ENCODE measurements at places on chromosomes 1 and 21.

- peak; percentile 64 for DNase-seq
These were observed 180.2 kb upstream of the MAP1LC3C start for GRCh38 chr1:242178924-242179708.

DNA sequence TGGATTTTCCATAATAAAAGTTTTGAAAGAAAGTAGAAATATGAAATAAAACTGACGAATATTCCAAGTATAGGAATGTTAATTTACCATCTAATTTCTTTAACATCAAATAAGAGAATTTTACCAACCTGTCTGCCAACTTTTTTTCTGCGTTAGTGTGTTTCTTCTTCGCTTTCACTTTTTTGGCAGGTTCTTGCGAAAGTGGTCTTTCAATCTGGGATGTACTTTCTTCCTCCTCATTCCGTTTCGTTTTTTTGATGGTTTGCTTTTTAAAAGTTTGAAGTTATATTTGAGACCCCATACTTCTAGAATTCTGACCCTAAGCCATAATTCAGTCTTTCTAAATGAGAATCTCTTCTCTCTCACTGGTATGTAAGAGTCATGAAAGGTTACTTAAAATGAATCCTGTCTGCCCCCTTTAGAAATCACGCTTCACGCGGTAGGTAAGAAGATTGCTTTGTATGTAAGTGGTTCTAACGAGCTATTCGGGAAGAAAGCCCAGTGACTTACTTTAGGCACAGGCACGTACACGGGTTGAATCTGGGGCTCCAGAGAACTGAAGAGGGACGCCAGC, 580 bp downstream of the RBM34 start:
- DNase-seq = no peak

DNA sequence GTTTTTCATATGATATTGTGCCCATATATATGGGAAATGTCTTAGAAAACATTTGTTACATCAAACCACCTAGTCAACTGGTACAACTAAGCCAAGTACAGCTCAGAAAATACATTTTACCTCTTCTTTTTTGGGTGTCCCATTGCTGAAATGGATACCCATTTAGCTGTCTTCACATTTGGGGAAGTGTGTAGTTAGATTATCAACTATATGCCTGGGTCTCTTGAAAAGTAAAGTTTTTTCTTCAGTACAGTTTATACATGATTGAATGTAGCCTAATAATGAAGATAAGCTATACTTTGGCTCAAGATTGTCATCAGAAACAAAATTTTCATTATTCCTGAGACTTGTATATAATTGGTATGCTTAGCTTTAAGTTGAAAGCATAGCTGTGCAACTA, 2.0 kb downstream of the AGO3 start:
- DNase-seq = no peak

DNA sequence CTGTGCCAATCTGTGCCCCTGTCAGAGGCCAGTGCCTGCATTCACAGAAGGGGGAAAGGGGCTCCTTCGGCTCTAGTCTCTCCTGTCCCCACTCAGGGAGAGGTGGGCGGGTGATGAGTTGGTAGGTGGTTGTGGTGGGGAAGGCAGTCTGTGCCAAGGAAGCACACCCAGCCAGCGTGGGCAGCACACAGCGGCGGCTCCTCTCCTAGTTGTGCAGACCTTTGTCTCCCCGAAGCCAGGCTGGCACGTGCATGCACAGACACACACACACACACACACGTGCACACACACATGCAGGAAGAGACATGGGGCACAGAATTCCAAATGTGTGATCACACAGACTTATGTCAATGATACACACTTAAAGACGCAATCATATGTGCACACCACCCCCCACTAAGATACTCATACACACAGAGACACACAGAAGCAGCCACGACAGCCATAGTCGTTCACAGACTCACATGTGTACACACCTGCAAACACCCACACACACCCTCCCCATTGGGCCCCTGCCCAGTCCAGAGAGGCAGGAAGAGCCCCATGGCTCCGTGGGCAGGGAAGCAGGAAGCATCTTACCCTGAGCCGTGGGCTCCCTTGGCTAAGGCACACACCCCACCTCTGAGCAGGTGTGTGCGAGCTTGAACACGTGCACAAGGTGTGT, 16.4 kb downstream of the RIMS3 start:
- no peak for DNase-seq

- no peak for DNase-seq
These were observed 123.2 kb downstream of the DPYD start for GRCh38 chr1:97797403-97798183.

GRCh38 chr1:112589766-112590165, 29.2 kb downstream of the ST7L start:
- DNase-seq = no peak

- no peak for DNase-seq
These were observed 59.7 kb downstream of the MATN1 start for GRCh38 chr1:30663596-30664091.

- DNase-seq = no peak
These were observed 189.3 kb upstream of the NRIP1 start for GRCh38 chr21:15254111-15254510.

- DNase-seq = no peak
These were observed 9.6 kb downstream of the TRIM11 start for GRCh38 chr1:228396770-228397662.

DNA sequence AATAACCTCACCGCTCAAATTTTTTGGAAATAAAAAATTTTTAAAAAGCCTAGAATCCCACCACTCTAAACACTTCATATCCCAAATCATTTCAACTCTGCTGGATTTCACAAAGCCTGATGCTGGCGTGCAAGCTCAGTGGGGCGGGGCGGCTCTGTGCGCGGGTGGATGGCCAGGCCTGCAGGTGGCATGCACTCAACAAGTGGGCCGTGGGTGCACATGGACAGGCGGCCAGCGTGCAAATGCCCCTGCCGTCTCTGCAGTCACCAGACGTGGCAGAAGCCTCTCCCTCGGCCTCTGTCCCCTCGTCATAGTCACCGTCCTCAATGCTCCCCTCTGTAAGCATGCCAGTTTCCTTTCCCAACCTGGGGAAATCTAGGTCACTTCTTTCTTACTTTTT, 6.6 kb upstream of the PDE9A start:
- no peak for DNase-seq

DNA sequence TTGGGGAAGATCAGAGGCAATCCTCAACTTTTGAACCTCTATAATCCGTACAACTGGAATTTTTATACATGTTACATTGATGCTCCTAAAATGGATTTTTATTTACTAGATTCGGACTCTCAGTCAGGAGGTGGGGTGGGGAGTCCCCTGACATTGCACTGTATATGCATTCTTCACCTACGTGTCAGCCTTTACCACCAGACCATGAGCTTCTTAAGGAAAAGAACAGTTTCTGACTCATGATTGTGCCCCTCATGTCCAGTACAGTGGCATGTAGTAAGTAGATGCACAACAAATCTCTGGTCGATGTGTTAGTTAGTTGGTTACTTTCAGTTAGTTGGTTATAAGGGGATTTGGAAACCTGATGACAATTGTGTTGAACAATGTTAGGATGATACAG, 15.4 kb downstream of the LPAR3 start:
- no peak for DNase-seq

DNA sequence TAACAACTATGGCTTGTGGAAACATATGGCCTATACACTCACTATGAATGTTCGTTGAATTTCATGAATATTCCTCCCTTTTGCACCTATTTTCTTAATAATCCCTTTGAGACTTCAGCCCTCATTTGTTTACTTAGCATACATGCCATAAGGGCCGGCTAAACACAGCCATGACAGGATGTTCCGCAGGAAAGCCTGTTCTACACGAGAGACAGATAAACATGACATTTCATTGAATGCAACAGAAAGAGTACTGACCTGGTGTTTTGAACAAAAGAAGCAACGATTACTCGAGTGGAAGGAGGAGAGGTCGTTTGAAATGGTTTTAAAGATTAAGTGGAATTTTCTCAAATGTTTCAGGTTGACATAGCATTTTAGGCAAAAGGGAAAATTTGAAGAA, 459.5 kb upstream of the CXADR start:
- DNase-seq = no peak

GRCh38 chr1:71521655-71522264, 440.9 kb upstream of the ZRANB2 start:
- peak; percentile 51 for DNase-seq

DNA sequence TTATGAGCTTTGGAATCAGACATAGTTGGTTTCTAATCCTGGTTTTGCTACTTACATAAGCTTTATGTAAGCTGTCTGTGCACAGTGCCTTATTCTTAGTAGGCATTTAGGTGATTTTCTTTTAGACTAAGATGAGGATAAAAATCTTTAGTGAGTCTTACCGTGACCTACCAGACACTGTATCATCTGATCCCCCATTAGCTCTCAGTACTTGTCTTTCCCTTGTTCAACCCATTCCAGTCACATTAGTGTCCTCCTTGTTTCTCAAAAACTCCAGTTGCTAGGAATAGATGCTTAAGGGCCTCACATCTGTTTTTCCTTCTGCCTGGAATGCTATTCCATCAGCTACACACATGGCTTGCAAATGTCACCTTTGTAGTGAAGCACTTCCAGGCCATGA, 18.8 kb downstream of the PPP1R12B start:
- no peak for DNase-seq

GRCh38 chr1:212507369-212507768, 74.6 kb downstream of the NENF start:
- peak; percentile 59 for DNase-seq

DNA sequence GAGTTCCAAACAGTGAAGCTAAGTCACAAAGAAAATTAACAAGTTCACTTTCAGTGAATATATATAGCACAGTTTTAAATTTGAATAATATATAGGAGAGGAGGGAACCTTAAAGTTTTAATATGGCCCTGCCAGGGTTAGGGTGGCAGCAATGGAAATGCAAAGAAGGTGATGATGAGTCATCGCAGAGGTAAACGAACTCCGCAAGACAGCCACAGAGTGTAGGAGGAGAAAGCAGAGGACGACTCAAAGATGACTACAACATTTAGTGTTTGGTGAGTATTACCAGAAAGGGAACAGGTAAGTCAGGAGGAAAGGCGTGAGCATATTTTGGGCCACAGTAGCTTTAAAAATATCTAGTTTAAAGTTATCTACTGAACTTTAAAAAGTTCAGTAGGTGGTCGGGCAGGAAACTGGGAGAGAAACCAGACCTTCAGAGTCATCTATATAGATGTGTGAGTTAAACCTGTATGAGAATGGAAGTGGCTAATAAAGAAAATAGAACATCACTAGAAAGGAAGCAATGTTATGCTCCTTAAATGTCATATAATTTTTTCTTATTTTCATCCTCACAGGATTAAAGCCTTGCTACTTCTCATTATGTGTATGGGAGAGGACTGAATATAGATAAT, 75.7 kb downstream of the UCHL5 start:
- DNase-seq = no peak
